Suprapubic skin (tissue), 4 donors: ENCODE measurements at places on chromosomes 5 and 9. TPM values are rescaled to one million over a fixed set of nuclear protein-coding genes. Genes with fewer than 3 reads are reported as not detected.

DNA sequence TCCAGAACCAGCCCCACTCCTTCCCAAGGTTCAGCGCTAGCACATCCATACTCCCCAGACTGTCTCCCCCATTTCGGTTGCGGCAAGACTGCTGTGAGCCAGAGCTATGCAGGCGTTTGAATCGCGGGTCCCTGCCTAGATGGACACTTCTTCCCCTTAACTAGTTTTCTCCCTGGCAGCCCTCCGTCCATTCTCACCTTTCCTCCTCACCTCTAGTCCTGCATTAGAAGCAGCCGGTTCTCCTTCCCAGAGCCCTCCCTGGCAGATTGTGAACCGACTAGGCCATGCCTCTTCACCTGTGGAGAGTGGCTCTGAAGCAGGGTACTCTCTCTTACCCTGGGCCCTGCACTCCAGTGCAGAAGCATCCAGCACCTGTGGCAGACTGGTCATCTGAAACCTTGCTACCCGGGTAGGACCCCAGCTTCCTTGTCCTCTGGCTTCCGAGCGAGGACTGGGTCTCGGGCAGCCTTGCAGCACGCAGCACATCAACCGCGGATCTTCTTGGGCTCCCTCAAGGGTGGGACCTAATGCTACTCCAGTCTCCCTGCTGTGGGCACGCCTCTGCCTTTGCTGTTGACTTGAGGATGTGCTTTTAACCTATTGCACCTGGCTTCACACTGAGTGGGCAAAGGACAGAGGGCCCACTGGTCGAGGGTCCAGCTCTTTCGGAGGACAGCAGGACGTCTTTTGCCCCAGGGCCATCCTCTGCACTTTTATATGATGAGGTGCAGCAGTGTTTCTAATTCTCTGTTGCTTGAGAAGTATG is 183.6 kb downstream of the AOPEP start:
- peaks cover 25% of the 10 kb centered on the region for H3K4me1 ChIP-seq
- no peaks in the 10 kb centered on the region for H3K36me3 ChIP-seq
- H3K27me3 ChIP-seq, result no peaks in the 10 kb centered on the region
- no peak overlapping the region for H3K27ac ChIP-seq

- no peaks in the 10 kb centered on the region for H3K36me3 ChIP-seq
- H3K27ac ChIP-seq, result no peak overlapping the region
- no peaks in the 10 kb centered on the region for H3K27me3 ChIP-seq
- no peak for DNase-seq
Measured at GRCh38 chr5:156589946-156590216, 260.2 kb upstream of the PPP1R2B start.

- H3K27ac ChIP-seq, result peak overlapping the region; percentile 100
- H3K27me3 ChIP-seq, result no peaks in the 10 kb centered on the region
- H3K36me3 ChIP-seq, result no peaks in the 10 kb centered on the region
- peak; percentile 88 for DNase-seq
- peak overlapping the region; percentile 100 for H3K4me3 ChIP-seq
Measured at GRCh38 chr5:65925044-65925600, 1.3 kb upstream of the ERBIN start.

C5orf58 gene
- total RNA-seq, result not detected

PCDHA2 gene
- not detected for total RNA-seq
